Fibroblast of skin of back (primary cell): ENCODE measurements at places on chromosomes 7 and 10.

- DNase-seq, result no peak
These were observed 9.5 kb downstream of the WAPL start for GRCh38 chr10:86512137-86512536.

GRCh38 chr7:159112136-159113011, 32.3 kb downstream of the VIPR2 start:
- no peak for DNase-seq

- DNase-seq, result no peak
These were observed 43.0 kb downstream of the DNAJC12 start for GRCh38 chr10:67794909-67795460.

GRCh38 chr7:155383756-155384491, 74.0 kb upstream of the EN2 start:
- no peak for DNase-seq

- DNase-seq, result no peak
These were observed 24.8 kb upstream of the ZNF800 start for GRCh38 chr7:127417346-127417745.

DNA sequence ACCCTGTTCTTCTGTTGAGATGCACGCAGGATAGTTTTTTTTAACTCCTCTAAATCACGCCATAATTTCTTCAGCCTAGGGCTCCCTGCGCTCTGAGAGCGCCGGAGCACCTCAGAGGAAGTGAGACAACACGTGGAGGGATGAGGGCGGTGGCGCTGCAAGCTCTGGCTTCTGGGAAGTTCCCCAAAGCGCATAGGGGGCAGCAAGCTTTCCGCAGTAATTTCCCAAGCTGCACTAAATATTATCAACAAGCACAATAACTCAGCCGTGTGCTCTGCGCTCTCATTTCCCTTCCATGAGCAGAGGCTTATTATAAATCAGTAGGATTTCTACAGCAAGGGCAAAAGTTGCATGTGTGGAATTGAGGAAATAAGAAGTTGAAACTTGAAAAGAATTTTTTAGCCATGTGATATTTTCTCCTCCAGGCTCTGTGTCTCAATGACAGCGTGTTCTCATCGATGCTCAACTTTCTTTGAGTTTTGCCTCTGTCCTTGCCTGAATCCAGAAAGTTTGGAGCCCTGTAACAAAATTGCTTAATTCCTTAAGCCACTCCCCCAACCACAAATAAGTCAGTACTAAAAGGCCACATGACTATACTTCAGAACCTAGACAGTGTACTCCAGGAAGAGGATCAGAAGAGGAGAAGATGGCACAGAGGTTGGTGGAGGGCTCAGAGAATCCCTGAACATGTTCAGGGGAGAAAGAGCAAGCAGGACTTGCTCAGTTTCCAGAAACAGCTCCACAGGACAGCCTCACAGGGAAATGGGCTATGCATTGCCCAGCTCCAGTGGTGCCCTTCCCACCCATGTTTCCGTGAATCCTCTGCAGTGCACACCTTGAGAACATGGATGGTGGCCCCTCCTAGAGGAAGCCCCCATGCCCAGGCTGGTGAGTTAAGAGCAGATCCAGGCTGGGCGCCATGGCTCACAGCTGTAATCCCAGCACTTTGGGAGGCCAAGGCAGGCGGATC, 221.5 kb upstream of the GHITM start:
- DNase-seq, result peak; percentile 6

DNA sequence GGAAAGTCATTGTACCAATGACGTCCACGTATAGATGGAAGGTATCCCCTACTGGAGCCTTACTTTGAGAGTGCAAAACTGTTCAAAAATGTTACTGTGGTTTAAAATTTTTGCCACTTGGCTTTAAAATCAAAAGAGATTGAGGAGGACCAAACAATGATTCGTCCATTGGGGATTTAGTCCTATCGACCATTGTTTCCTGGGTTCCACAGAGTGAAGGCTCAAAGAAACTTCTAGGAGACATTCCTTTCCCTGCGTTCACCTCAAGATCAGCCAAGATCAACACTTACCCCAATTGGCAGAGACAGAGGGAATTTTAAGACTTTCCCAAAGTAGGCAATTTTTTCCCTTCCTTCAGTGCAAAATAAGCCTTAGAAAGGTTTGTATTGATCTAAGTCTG, 152.3 kb downstream of the NEBL start:
- peak; percentile 76 for DNase-seq

DNA sequence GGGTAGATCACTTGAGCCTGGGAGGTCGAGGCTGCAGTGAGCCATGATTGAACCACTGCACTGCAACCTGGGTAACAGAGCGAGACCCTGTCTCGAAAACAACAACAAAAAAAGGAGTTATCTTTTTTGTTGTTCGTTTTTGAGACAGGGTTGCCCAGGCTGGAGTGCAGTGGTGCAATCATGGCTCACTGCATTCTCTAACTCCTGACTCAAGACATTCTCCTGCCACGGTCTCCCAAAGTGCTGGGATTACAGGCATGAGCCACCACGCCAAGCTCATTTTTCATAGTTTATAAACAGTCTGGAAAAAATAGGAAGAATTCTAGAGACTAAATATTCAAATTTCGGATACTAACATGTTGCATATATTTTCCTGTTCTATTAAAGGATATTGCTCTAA, 29.4 kb downstream of the SFXN4 start:
- DNase-seq, result no peak

GRCh38 chr7:39624935-39625694, 1.7 kb downstream of the RALA start:
- DNase-seq, result no peak
